ENCODE measurements at places on chromosomes 11 and 22.

DNA sequence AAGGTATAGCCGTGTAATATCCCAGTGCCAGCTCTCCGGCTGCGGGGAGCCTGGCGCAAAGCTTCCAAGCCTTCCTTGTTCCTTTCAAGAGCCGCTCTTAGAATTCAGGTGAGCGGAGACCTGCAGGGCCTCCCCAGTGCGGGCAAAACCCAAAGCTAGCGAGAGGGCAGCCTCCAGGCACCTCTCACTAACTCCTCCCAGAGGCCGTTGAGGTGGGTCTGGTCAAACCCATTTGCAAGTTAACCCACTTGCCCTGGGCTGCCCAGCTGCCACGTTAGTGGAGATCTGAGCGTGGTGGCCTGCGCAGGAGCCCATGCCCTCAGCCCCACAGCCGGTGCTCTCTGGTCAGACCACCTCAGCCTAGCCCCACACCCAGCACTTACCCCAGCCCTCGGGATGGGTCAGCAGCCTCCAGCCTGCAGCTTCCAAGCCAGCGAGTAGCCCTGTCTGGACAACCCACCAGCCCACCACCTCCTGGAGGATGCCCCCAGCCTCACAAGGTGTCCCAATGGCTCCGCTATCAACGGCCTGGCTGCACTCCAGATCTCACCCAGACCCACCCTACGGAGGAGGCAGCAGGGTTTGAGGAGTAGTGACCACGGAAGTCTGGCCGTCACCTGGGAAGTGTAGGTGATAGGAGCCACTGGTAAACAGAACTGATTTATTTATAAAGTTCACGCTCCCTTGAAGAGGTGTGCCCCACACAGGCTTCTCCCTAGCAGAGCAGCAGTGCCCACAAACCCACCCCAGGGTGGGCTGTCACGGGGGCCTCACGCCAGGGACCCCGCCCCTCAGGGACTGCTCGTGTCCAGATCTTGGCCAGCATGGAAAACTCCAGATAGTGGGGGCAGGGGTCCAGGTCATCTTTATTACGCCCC is 2.3 kb downstream of the ASCL2 start:
- no peak for DNase-seq

- DNase-seq: peak; percentile 96
Observed at GRCh38 chr11:13462901-13463778, at the start of gene BTBD10. Gene BTBD10, minus strand, starts transcription at chr11:13463222. Its CDS starts 18,098 bp downstream, at chr11:13445124.

DNA sequence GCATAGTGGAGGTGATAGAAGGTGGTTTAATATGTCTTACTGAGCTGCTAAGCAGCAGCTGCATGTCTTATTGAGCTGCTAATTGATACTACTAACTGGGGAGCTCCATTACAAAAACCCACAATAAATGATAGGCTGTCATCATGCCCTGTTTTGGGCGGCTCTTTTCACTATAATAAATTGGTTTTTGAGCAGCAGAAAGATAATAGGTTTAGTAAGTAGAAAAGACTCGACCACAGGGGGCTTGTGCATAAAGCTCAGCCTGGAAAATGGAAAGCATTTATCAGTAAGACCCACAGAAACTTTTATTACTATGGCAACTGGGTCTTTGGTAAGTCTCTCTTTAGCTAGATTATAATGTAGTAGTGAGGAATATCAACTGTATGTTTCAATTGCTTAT is 117.6 kb downstream of the LDLRAD3 start:
- no peak for DNase-seq

DNA sequence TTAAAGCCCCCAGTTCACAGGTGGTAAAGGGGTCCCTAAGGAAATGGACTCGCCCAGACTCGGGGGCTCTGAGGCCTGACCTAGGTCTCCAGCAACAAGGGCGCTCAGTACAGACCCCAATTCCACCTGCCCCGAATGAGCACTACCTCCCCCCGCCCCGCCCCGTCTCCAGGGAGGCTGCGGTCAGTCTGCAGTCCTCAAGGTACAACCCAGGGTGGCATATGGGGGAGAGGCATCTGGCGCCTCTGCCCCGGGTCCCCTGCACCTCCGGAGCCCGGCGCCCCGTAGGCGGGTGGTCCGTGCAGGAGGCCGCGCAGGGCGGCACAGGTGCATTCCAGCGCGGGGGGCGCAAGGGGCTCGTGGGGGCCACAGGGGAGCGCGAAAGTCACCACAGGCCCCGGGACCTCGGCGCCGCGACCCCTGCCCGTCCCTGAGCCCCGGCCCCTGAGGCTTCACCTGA is 361 bp downstream of the CTSD start:
- DNase-seq: no peak

- DNase-seq: no peak
Observed at GRCh38 chr11:65987336-65987735, 14.6 kb downstream of the EIF1AD start.

DNA sequence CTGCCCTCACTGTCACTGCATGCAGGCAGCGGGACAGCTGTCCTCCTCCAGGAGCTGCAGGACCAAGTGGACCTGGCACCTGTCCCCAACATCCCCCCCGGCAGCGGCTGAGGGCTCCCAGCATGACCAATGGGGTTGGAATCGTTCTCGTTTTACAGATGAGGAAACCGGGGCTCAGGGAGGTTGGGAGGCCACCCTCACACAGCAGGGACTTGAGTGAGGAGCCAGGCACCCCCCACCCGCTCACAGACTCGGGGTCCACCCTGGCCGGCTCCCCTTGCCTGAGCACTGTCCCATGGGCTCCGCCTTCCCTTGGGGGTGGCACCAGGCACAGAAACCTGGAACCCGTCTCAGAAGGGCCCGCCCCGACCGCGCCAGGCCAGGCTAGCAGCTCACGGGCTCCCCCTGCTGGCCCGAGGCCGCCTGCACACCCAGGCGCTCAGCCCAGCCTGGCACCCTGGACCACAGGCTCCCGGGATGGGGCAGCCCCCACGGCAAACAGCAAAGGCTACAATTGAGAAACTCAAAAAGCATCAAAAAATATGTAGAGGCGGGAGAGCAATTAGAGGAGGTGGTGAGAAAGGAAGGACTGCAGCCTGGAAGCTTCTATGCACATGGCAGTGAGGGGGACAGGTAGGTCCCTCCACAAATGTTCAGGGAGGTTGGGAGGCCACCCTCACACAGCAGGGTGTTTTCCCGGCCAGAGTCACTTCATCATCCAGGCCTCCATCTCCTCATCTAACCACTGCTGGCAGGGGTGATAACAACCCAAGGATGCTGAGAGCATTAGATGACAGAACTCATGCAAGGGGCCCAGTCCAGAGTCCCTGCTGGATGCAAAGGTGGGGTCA is 12.8 kb downstream of the MACROD1 start:
- DNase-seq: peak; percentile 84

- no peak for DNase-seq
Observed at GRCh38 chr11:134689886-134690285, 277.8 kb upstream of the B3GAT1 start.

- no peak for DNase-seq
Observed at GRCh38 chr11:77876045-77876444, 55.1 kb downstream of the AAMDC start.

DNA sequence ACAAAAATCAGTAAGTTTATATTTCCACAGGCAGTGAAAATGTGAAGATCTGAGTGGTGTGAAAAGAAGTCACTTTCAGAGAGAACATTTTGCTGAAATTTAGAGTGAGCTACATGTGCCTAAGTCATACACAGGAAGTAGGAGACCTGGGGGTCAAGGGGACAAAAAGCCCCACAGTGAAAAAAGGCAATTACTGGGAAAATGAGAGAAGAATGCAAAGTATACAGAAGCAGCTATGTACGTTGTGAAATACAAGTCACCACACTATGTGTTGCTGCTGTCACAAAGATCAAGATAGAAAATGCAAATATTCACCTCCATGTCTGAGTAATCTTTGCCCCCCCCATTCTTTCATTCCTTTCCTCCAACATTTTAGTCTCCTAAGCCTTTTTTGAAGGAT is 21.6 kb upstream of the SESN3 start:
- no peak for DNase-seq

GRCh38 chr11:17734418-17734911 is at the start of gene KCNC1:
Gene KCNC1, plus strand, starts transcription at chr11:17734781. Its CDS starts 1,222 bp downstream, at chr11:17736003.
- DNase-seq: peak; percentile 67

GRCh38 chr11:125279676-125280418 is 115.3 kb downstream of the PKNOX2 start:
- DNase-seq: no peak

GRCh38 chr22:27065279-27065678 is 407.9 kb downstream of the MIAT start:
- DNase-seq: no peak

DNA sequence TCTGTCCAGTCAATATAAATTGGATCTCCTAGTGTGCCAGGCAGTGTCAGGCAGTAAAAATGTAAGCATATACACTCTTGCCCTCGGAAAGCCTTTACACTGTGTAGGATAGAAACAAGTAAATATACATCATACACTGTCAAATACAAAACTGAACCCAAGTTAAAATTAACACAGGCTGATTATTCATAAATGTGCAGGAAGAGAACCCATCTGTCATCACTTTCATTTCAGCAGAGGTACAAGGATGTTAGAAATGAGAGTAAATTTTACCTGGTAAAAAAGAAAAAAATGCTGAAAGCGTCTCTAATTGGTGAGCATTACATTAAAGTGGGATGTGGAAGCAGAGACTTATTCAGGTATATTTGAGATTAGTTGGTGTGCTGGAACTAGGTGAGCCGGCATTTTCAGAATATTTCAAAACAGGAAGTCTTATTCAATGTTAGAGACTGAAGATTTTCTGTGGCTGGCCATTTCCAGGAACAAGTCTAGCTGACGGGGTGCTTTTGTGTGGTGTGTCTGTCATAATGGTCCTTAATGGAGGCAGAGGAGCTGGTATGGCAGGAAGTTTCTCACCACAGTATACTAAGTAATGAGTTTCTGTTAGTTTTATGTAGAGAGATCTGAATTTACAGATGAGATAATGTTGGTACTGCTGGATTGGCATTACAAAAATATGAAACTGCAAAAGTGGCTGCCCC is 192.6 kb downstream of the CASP12 start:
- no peak for DNase-seq

DNA sequence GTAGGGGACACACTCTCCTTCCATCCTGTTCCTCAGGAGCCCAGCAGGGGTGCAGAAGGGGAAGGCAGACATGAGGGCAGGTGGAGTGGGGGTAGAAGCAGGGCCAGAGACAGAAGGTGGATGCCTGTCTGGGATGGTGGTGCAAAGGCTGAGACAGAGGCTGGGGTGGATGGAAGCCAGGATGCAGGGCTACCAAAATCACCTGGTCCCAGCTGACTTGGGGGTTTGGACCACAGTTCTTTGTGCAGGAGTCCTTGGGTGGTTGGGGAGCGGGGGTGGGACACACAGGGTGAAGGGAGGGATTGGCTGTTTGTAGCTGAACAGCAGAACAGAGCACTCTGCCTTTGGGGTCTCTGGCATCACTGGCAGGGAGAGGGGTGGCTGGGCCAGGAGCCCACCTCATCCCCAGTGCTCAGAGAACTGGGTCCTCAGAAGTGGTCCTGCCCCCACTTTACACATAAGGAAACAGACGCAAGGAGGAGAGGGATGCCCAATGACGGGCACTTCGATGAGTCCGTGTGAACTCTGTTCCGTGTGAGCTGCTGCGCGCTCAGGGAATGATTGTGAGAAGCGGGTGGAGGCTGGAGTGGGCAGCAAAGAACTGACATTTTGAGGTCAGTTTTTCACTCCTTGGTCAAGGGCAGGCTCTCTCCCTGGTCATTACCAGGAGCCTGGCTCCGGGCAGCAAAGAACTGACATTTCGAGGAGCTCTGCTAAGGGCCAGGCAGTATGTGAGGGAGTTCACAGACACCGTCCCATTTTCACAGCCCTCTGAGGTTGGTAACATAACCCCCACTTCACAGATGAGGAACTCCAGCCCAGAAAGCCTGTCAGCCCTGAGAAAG is 1.9 kb downstream of the TAGLN start:
- no peak for DNase-seq

GRCh38 chr11:65440831-65441499 is 18.4 kb downstream of the NEAT1 start:
- DNase-seq: peak; percentile 37

- DNase-seq: peak; percentile 63
Observed at GRCh38 chr22:42931421-42932196, 74.5 kb upstream of the ARFGAP3 start.

- DNase-seq: no peak
Observed at GRCh38 chr22:50190941-50191741, 5.4 kb downstream of the TRABD start.

DNA sequence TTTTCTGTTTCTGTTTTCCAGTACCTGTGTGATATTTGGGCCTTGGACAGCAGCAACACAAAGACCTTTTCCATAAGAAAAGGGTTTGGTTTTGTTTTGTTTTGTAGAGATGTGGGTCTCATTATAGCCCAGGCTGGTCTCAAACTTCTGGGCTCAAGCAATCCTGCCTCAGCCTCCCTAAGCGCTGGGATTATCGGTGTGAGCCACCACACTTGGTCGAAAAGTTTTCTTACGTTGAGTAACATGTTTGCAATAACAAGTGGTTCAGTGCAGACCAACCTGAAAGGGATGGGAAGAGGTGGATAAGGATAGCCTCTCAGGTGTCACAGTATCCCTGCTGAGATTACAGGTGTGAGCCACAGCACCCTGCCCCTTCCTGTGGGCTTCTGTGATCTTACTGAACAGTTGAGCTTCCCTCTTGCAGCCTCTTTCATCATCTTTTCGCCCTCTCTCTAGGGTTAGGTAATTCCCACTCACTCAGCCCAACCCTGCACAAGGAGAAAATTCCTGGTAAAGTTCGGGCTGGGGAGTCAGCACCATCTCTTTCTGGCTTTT is 3.5 kb upstream of the MRPL48 start:
- no peak for DNase-seq

DNA sequence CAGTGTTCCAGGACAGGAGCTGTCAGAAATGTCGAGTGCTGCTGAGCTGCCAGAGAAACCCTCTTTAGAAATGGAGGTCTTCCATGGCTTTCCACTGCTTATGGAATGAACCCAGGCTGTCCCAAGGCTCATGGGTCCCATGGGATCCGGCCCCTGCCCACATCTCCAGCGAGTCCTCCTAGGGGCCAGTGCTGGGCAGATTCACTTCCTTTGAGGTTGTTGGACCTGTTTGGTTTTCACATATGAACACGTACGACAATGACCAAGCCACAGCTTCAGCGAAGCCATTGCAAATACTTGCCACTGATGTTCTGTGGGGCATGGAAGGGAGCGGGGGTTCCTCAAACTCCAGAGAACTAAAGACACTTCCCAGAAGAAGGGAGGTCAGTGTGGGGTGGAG is 483.3 kb downstream of the TBC1D22A start:
- DNase-seq: no peak

- no peak for DNase-seq
Observed at GRCh38 chr22:48227341-48228018, 1465.0 kb downstream of the TBC1D22A start.
